Stimulated activated CD4-positive, alpha-beta T cell treated with anti-CD3 and anti-CD28 coated beads, Interleukin-4, amount 100 ng/mL, for 48 hours (primary cell): ENCODE measurements at places on chromosomes 16 and 17.

GRCh38 chr17:37731056-37731455, 13.8 kb downstream of the HNF1B start:
- DNase-seq = no peak

GRCh38 chr16:84459941-84460405, 44.5 kb downstream of the MEAK7 start:
- DNase-seq = no peak

DNA sequence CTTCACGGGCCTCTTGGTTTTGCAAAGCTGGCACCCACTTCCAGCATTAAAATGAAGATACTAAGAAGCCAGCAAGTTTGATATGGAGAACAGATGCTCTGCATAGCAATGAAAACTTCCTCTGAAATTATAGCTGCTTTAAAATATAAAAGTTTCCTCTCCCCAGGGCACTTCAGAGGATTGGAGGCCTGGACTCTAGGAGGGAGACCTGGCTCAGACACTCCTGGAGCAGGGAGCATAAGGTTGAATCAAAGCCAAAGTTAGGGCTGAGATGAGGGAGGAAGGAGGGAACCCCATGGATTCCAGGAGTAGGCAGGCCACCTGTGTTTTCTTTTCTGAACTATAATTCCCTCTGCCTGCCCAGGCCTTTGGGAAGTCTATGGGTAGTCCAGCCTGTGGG, 176.0 kb upstream of the RPL38 start:
- no peak for DNase-seq

GRCh38 chr17:68019336-68019674, 16.2 kb upstream of the KPNA2 start:
- no peak for DNase-seq

- DNase-seq = no peak
Observed at GRCh38 chr16:49836668-49837067, 19.2 kb downstream of the ZNF423 start.

DNA sequence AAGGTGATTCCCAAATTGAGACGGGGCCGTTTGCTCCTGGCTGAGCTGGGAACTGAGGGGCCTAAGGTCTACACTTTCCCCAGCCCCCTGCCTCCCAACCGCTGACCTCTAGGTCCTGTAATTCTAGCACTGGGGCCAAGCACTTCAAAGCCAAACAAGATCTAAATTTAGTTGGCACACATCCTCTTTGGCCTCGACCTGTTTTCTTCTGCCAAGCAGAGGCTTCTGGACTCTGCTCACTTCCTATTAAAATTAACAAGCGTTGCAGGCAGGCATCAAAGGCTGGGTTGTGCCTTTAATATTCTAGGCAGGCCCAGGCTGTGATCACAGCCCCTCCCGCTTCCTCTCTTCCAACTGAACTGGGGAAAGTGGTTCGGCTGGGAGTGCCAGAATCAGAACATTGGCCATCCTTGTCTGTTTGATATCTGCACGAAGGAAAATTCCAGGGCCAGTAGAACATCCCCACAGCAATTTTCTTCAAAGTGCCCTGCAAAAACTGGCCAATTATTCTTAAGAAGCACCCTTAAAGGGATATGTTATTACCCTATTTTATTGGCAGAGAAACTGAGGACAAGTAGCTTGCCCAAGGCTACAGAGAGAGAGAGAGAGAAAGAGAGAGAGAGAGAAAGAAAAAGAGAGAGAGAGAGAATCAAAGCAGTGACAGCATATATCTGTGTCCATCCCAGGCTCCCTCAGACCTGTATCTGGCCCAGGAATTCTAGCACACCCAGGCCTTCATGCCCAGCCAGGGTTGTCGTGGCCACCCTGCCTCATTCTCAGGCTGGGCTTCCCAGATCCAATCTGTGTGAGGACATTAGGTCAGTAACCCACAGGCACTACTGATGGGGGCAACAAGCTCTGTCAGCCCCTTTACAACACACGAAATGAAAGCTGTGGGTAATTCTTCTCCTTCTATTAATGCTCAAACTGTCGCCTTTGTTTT, 12.8 kb upstream of the MT4 start:
- DNase-seq = no peak

DNA sequence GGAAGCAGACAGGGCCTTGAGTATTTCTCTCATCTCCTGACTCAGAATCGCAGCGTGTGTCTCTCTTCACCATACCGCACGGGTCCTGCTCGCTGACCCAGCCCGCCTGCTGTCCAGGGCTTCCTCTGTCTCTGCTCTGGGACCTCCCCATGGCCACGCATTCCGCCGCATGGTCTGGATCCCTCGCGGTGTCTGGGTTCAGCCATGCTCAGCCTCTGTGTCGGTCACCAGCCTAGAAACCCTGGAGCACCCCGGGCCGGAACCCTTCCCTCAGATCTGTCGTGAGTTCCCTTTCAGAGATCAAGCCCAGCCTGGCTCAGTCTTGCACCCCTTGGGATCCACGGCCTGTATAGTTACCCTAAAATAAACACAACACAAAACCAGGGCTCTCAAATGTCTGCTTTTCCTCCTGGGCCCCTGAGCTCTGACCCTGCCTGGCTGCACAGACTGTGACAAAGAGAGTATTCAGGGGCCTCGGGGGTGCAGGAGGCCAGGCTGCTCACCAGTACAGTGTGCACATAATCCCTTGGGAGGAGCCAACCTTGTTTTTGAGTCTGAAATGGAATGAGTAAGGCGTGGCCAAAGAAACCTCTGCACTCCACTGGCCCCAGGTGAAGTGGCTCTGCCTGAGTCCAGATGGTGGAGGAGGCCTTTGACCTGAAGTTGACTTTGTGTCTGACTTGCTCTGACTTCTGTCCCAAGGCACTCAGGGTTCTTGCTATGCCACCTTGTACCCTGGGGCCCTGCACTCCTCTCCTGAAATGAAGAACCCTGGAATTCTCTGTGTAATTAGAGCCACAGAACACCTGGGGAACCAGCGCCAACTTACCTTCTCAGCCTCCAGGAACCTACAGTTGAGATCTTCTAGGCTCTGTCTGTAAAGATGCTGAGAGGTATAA, 5.8 kb upstream of the SPIRE2 start:
- no peak for DNase-seq

- DNase-seq = peak; percentile 89
Observed at GRCh38 chr17:50397111-50397918, at the start of gene LRRC59. Gene LRRC59, minus strand, starts transcription at chr17:50397523. Its CDS starts 206 bp downstream, at chr17:50397317.

- DNase-seq = no peak
Observed at GRCh38 chr16:30002614-30003346, 6.7 kb downstream of the INO80E start.

- DNase-seq = no peak
Observed at GRCh38 chr17:61593426-61593825, 2.4 kb upstream of the NACA2 start.

DNA sequence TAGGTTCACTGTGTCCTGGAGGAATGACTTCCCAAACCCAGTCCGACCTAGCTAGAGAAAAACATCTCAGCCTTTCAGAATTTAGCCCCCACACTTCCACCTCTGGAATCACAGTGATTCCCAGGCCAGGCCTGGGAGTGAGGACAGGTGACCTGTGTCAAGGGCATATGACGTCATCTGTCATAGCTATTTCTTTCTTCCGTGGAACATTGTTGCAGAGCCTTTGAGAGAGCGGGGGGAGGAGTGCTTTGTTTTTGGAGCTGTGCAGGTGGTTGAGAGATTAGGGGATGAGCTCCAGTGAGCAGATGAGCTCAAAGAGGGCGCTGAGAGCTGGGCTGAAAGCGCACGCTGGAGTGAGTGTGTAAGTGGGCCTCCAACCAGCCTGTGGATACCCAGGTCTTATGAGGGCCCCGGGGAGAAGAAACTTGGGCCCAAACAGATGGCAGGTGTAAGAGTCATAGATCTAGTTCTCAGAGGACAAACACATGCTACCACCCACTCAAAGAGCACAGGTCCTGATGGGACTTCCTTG, 344.8 kb downstream of the SNX29 start:
- DNase-seq = no peak

DNA sequence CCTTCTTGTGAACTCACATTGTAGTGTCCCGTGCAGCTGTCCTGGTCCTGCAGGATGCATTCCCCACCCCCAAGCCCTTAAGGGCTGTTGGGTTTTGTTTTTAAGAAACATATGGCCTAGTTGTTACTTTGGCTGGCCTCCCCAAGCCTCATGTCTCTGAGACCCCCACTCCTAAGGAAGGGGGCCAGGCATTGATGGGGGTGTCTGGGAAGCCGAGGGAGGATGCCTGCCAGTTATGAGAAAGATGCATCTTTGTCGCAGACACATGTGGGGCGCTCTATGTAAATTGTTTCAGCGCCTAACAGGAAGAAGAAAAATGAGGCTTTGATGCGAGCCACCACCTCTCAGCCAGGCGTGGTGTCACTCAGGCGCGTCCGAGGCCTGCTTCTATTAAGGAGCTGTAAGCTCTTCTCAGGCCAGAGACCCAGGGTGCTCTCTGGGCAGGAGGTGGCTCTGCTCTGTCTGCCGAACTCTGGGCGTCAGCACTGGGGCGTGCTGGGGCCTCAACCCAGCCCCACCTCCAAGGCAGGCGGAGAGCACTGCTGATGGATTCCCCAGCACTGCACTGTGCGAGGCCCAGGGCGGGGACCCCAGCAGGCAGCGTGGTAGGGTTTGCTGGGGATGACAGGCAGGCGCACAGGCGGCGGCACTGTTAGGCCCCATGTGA, 70.6 kb downstream of the SREBF1 start:
- no peak for DNase-seq

DNA sequence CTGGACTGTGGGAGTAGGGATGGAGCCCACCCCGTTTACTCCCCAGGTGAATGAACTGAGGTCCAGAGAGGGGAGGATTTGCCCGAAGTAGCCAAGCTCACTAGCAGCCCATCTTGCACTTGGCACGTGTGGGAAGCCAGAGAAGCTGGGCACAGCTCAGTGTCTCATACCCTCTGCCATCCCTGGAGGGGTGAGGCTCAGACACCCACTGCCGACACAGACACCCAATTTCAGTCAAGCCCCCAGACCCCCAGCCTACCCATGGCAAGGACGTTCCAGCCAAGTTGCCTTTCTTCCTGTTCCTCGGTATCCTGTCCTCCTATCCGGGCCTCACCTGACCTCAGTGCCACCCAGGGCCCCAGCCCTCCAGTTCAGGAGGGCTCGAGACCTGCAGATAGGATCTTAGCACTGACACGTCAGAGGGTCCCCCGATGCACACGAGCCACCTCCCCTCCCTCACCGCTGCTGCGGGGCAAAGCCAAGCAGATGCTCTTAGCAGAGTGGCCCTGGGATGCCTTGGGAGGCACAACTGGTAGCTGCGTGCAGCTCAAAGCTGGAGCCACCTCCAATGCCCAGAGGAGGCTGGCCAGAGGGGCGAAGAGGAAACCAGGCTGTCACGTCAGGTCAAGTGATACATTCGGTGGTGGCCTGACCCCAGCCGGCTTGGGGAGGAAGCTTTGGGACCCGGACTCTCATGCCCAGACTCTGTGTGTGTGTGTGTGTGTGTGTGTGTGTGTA, 90.4 kb upstream of the TNRC6C start:
- DNase-seq = no peak

DNA sequence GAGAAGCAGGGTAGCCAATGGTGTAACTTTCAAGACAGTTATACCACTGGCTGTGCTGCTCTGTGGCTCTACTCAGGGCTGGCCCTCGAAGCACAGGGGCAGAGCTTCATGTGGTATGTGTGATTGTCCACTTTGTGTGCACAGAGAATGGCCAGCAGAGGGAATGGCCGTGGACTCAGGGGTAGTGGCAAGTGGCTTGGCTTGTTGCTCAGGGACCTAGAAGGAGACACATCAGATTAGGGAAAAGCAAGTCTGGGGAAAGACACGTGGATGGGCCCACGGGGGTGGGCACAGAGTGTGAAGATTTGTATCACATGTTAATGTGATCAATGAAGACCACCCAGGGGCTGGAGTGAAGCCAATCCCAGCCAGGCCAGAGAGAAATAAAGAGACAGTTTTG, 20.0 kb upstream of the XYLT2 start:
- DNase-seq = no peak

- DNase-seq = no peak
Observed at GRCh38 chr17:18141210-18141803, 32.8 kb downstream of the MYO15A start.

DNA sequence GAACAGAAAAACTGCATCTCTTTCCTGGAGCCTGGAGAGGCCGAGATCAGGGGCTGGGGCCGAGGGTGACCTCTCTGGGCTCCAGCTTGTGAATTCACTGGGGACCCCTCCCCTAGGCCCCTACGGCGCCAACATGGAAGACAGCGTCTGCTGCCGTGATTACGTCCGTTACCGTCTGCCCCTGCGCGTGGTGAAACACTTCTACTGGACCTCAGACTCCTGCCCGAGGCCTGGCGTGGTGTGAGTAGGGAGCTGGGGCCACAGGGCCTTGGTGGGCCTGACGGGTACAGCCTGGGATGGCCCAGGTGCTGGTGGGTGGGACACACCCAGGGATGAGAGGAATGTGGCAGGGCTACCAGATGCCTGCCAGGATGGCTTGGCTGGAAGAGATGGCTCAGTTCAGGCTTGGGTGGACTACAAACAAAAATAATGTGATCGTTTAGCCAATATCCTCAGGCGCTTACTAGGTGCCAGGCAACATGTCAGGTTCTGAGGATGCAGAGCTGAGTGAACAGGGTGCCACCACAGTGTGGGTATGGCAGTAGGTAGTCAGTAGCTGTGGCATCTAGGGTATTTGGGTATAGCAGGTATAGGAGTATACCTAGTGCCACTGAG, 1.8 kb downstream of the CCL22 start:
- DNase-seq = no peak

- DNase-seq = no peak
Observed at GRCh38 chr16:54946909-54947308, 16.2 kb downstream of the IRX5 start.

GRCh38 chr17:17511881-17512858, 16.0 kb upstream of the RASD1 start:
- DNase-seq = no peak

DNA sequence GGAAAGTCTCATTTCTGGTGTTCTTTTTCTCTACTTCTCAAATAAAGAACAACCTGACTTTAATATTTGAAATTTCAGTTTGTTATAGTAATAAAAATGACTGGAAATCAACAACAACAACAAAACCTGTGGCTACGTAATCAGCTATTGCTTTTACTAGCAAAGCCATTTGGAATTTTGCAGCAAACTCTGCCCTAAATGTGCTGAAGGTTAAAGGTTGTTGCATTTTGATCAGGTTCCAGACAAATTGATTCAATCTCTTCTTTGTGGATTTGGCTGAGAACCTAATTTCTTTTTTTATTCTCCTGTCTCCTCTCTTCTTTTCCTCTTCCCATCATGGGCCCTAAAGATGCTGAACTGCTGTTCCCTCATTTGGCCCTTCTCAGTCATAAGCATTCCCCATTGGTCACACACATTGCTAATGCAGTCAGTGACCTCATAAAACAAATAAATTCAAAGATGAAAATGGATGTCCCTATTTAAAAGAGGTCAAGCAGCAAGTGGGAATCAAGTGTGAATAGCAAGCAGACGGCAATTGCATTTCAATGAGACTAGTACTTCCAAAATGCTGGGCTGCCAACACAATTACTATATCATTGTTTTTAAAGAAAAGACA, 795.1 kb upstream of the CDH8 start:
- no peak for DNase-seq

DNA sequence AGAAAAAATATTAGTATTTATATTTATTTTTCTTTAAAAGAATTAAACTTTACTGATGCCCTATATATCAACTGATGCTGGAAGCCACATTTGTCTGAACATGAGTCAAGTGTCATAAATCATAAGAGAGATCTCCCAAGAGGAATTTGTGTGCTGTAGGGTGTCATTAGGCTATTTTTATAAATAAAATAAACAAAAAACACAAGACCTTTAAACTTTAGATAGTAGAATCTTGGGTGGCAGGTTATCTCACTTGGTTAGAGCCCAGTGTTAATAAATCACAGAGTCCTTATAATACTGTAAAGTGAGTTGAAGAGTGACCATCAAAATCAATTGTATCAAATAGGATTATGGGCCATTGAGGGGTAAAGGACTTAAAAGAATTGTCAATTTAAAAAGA, 21.3 kb upstream of the CPD start:
- no peak for DNase-seq

GRCh38 chr17:55433029-55433628, 11.5 kb upstream of the MMD start:
- no peak for DNase-seq
